Natural killer cell (primary cell): ENCODE measurements at places on chromosomes 12 and 14. TPM values are rescaled to one million over a fixed set of nuclear protein-coding genes. Genes with fewer than 3 reads are reported as not detected.

GRCh38 chr14:101408077-101408831 is 153.0 kb upstream of the DIO3 start:
- no peak overlapping the region for H3K27ac ChIP-seq
- H3K27me3 ChIP-seq: peaks cover 2% of the 10 kb centered on the region
- H3K4me3 ChIP-seq: no peak overlapping the region
- no peaks in the 10 kb centered on the region for H3K4me1 ChIP-seq

DNA sequence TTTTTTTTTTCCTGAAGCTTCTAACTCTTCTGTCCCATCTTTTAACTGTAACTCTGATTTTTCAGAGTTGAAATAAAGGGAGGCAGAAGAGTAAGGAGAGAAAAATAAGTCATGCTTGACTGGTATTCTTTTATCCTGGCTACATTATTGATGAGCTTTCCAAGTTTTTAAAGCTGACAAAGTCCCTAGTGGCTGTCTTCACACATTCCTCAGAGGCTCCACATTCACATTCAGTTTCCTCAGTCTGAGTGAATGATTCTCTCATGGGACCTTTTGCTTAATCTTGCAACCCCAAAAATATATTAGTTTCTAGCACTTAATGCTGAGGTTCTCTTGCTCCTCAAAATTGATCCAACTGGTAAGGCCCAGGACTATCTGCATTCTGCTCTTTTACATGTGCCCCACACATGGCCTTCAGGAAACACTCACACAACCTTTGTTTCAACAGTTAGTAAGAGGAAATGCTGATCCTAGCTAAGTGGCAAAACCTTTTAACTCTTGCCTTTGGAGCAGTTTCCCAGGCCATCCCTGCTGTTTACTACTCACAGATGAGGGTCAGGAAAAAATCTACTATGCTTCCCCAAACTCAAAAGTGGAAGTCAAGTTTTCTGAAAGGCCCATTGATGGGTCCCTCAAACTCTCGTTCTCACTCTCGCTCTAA is 61.7 kb upstream of the SLC6A15 start:
- H3K27ac ChIP-seq: no peak overlapping the region
- H3K4me1 ChIP-seq: no peaks in the 10 kb centered on the region
- H3K36me3 ChIP-seq: no peaks in the 10 kb centered on the region

DNA sequence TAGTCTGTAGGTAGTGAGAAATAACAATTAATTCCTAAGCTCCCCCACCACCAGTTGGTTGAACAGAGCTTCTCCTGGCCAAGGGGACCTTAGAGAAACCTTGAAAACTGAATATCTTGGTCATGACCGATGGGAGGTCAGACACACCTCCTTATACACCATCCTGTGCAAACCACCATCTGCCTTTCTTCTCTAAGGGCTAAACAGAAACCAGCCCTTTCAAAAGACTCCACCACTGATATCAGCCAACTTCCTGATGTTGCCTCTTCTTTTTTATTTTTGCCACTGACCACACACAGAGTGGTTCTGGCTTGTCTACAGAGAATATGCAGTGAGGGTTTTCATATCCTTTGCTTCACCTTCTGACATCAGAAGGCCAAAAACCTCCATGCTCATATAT is 977.7 kb upstream of the SEL1L start:
- H3K4me1 ChIP-seq: no peaks in the 10 kb centered on the region
- H3K36me3 ChIP-seq: no peaks in the 10 kb centered on the region
- no peak overlapping the region for H3K27ac ChIP-seq
- H3K27me3 ChIP-seq: no peaks in the 10 kb centered on the region
- no peak for DNase-seq

GRCh38 chr12:67969134-67969802 is 20.0 kb upstream of the IFNG-AS1 start:
- no peaks in the 10 kb centered on the region for H3K36me3 ChIP-seq
- no peak overlapping the region for H3K27ac ChIP-seq
- no peaks in the 10 kb centered on the region for H3K4me1 ChIP-seq

DNA sequence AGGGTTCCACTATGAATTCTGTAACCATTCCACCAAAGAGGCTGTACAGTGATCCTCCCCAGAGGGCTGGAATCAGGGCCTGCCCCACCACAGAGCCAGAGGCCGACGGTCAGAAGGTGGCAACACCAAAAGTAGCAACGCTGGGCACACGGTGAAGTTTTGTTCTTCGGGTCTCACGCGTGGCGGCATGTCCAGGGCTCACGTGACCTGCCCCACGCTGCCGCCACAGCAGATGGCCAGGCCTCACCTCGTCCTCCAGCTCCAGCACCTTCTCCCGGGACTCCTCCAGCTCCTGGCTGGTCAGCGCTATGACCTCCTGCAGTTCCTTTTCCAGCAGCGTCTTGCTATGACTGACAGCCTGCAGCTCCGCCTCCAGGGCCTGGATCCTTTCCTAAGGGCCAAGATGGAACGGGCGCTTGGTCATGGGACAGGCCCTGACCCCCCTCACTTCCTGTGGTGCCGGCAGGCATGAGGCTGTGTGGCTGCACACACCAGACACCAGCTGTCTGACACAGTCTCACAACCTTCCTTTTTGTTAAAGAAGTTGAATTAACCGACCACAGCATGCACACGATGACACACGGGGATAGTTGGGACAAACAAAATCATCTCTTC is 22.4 kb upstream of the ANKLE2 start:
- no peaks in the 10 kb centered on the region for H3K27me3 ChIP-seq
- no peak for DNase-seq
- H3K27ac ChIP-seq: no peak overlapping the region
- H3K4me3 ChIP-seq: no peak overlapping the region
- no peaks in the 10 kb centered on the region for H3K4me1 ChIP-seq
- H3K36me3 ChIP-seq: peaks cover 70% of the 10 kb centered on the region

GRCh38 chr12:13022851-13023271 is 21.3 kb upstream of the FAM234B start:
- no peak overlapping the region for H3K4me3 ChIP-seq
- no peaks in the 10 kb centered on the region for H3K4me1 ChIP-seq
- no peaks in the 10 kb centered on the region for H3K36me3 ChIP-seq

DNA sequence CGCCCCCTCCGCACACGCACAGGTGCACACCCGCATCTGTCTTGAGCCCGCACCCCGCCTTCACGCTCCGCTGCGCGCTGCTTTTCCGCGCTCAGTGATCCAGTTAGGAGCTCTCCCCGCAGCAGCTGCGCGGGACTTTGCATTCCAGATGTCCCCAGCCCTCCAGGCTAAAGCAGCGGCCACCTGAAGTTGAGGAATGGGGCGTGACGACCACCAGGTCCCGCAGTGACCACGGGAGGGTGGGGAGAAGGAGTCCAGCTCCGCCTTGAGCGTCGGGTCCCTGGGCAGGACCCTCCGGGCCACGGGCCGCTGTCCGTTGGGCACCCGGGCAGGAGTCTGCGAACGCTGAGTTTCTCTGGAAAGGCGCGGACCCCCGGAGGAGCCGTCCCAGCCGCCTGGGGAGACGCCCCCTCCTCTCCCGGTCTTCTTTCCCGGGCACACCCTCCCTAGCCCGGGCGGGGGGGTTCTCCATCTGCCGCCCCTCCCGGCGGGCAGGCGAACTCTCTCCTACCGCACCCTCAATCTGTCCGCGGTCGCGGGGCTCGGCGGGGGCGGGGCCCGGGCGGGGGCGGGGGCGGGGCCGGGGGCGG is 334 bp upstream of the TMEM132C start:
- no peaks in the 10 kb centered on the region for H3K4me1 ChIP-seq
- H3K36me3 ChIP-seq: no peaks in the 10 kb centered on the region
- H3K4me3 ChIP-seq: no peak overlapping the region

DNA sequence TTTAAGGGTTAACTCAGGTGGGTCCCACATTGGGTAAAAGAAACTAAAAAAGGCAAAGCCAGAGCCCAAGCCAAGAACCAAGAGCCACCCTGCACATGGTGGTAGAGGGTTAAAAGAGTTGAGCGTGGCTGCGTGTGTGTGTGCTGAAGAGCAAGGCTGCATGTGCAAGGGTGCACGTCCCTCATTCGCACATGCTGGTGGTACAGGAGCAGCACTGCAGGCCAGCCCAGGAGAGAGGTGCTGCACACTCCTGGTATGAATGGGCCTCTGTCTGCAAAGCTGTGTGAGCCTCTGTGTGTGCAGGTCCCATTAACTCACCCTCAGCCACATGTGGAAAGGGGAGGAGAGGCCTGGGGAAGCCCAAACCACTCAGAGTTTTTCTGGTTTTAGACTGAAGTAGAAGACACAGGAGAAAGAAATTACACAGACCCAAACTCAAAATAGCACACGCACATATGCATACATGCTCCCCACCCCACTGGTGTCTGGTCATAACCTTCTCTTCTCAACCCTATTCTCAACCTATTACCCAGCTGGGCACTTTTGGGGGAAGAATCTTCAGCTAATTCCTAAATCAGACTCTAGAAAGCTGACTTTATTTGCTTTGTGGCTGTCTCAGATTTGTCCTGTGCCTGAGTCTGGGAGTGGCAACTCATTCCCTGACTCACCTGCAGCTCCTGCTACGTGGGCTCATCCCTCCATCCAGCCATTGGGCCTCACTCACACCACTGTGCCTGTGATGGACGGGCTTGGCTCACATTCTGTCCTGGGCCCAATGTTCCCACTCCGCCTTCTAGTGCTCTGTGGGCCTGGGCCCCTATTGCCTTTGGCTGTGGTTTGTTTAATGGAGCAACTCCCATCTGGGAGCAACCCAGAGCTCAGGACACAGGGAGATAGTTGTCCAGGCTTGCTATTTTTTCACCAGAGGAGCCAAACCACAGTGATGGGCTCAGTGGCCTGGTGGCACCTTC is 30.8 kb upstream of the COL2A1 start:
- H3K4me1 ChIP-seq: no peaks in the 10 kb centered on the region
- no peak for DNase-seq
- no peak overlapping the region for H3K27ac ChIP-seq

DNA sequence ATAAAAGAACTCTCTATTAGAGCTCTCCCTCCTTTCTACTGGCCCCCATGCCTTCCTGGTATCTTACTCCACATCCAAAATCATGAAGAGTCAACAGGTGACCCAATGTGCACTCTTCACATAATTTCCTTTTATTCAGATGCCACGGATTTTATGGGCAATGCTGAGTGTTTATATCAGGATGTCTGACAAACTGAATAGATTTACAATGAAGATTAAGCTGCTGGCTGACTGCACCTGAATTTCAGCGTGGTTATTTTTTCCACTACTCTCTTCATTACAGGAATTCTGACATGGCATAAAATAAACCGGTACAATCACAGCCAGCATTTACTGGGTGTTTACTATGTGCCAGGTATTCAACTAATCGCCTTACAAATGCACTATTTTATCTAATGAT is 29.4 kb upstream of the CERS5 start:
- peaks cover 25% of the 10 kb centered on the region for H3K36me3 ChIP-seq
- H3K4me3 ChIP-seq: no peak overlapping the region
- no peak for DNase-seq
- no peaks in the 10 kb centered on the region for H3K4me1 ChIP-seq
- no peak overlapping the region for H3K27ac ChIP-seq

DNA sequence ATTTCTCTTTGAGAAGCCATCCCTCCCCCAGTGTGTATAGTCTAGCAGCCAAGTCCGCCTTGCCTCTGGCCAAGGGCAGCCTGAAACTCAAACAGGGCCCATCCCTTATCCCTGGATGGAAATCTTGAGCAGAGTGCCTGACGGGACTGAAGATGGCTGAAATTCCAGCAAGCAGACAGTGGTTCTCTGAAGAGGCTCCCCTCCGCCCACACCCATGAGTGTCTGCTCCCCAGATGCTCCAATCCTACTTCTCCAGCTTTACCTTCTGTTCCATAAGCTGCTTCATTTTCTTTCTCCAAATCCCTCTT is 396.2 kb downstream of the NUAK1 start:
- H3K27me3 ChIP-seq: no peaks in the 10 kb centered on the region
- no peaks in the 10 kb centered on the region for H3K36me3 ChIP-seq
- H3K4me3 ChIP-seq: no peak overlapping the region
- H3K4me1 ChIP-seq: no peaks in the 10 kb centered on the region
- no peak overlapping the region for H3K27ac ChIP-seq

GRCh38 chr14:95039259-95039992 is 117.9 kb downstream of the DICER1 start:
- no peak for DNase-seq
- no peak overlapping the region for H3K4me3 ChIP-seq
- H3K27me3 ChIP-seq: no peaks in the 10 kb centered on the region
- no peak overlapping the region for H3K27ac ChIP-seq
- no peaks in the 10 kb centered on the region for H3K4me1 ChIP-seq

DNA sequence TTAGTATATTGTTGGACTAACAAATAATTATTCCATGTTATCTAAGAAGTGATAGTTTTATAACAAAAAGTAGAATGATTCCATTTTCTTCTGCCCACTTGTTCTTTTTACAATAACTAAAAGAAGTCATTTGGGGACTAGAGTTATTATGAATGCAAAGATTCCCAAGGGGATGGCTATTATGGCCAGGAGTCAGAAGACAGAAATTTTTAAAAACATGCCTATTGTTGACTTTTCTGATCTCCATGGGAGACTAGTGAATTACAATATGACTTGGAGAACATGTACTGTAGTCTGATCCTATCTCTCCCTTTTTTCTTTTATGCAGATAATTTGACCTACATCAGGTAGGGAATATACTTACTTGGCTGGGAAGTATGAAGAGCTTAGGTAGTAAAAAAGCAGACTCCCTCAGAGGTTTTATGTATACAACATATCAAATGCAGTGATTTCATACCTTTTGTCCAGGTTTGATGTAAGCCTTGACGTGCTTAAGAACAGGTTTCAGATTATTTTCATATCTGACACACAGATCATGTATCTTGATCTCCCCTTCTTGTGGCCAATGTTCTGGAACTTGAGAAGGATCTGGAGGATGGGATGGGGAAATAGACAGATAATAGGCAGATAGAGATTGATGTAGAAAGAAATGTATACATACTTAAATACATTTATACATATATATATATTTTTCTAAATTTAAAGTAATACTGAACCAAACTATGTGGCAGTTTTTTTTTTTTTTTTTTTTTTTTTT is 41.0 kb upstream of the KCNJ8 start:
- H3K36me3 ChIP-seq: no peaks in the 10 kb centered on the region
- DNase-seq: no peak
- H3K27me3 ChIP-seq: no peaks in the 10 kb centered on the region
- no peak overlapping the region for H3K27ac ChIP-seq
- H3K4me1 ChIP-seq: no peaks in the 10 kb centered on the region

DNA sequence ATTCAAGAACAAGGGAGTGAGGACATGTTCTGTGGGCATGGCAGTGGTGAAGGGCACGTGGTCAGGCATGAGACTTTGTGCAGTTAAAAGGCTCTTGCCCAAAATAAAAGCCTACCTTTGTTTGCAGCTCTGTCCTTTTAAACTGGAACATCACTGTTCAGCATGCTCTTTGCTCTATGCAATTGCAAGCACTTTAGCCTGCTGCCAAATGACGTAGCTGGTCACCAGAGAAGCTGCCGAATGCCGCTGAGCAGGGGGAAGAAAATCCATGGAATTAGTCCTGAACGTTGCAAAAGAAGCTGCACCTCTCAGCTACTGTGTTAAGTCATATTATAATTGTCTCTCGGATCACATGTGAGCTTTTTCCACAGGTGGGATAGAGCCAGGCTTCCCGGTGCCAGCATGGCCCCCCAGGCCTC is 176.3 kb upstream of the DIO2 start:
- no peak overlapping the region for H3K4me3 ChIP-seq
- no peaks in the 10 kb centered on the region for H3K27me3 ChIP-seq
- H3K27ac ChIP-seq: no peak overlapping the region
- no peaks in the 10 kb centered on the region for H3K4me1 ChIP-seq

- peak overlapping the region; percentile 37 for H3K27ac ChIP-seq
- no peaks in the 10 kb centered on the region for H3K36me3 ChIP-seq
- H3K4me3 ChIP-seq: no peak overlapping the region
- DNase-seq: no peak
- peaks cover 24% of the 10 kb centered on the region for H3K27me3 ChIP-seq
Observed at GRCh38 chr12:54189198-54189539, 384 bp upstream of the SMUG1 start.

ERP27 gene
- total RNA-seq: 9.8 TPM

C12orf54 gene
- total RNA-seq: not detected

TMEM30B gene
- 1.3 TPM for total RNA-seq
